ENCODE measurements at places on chromosomes 2 and 18.
A peak's percentile ranks its signal among the peaks of the same experiment; 100 is the strongest.

- DNase-seq, result no peak
Observed at GRCh38 chr2:28557389-28558131, 61.7 kb downstream of the PLB1 start.

GRCh38 chr2:78541451-78542267 is 483.8 kb upstream of the REG3G start:
- DNase-seq, result no peak

DNA sequence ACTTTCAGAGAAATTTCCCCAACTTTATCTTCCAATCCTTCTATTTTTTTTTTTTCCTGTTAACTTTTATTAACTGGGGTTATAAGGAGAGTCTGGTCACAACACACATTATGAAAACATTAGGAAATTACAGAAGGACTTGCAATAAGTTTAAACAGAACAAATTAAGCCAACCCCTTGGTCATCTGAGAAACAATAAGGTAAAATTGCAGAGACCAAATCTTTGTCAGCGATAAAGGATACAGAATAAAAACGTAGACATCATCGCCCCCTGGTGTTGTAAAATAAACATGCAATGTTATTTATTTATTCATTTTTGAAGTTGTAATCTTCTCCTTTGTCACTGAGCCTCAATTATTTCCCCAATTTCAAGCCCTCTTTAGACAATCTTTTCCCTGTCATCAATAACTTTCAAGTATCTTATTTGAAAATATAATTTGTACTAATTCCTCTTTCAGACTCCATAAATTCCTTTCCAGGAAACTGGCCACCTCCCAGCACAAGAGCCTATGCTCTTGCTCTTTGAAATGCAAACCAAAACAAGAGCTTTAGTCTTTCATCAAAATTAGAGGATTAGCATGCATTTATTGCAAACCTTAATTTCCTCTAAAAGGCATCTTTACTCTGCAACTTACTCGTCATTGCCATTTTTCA is 19.5 kb downstream of the G6PC2 start:
- DNase-seq, result no peak

GRCh38 chr2:187879491-187879890 is 325.3 kb upstream of the TFPI start:
- no peak for DNase-seq

GRCh38 chr2:238420442-238420841 is 6.3 kb upstream of the ASB1 start:
- DNase-seq, result no peak

- DNase-seq, result no peak
Observed at GRCh38 chr2:98301469-98301868, 44.8 kb upstream of the CNGA3 start.

DNA sequence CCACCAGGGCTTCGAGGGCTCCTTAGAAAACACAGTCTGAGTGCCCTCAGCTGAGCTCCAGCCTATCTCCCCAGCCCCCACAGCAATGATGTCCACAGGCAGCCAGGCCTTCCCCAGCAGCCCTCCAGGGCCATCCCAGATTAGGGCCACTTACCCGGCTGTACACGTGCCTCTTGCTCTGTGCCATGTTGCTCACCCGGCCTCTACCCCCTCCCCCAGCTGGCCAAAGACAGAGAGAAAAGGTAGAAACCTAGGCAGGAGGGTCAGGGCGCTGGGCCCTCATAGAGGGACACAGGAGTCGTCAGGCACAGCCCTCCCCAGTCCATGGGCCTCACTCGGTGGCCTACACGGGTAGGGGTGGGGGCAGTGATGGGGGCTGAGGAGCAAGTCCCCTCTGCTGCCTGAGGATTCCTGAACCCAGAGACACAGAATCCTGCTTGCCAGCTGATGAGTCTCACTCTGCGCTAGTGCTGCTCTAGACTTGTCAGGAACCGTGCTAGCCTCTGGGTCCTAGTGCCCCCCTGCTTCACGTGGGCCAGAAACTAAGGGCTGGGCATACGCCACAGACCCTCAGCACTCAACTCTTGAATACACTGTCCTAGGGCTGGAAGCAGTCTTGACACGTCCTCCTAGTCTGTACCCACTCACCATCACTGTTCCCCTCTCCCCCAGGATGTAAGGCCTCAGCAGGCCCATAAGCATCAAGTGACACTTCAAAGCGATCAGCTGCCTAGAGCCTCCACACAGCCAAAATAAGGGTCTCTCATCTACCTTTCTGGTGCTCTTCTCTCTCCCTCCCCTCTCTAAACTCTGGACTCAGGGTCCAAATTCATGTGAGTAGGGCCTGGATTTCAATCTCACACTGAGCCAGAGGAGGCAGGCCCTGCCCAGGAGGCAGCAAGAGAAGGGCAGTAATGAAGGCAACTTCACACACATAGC is at the start of gene DCTN1:
DCTN1 (minus strand) TSS at position 461 of the 939 bp plus-strand sequence; CDS start at position 187, 274 bp downstream.
- DNase-seq, result no peak

DNA sequence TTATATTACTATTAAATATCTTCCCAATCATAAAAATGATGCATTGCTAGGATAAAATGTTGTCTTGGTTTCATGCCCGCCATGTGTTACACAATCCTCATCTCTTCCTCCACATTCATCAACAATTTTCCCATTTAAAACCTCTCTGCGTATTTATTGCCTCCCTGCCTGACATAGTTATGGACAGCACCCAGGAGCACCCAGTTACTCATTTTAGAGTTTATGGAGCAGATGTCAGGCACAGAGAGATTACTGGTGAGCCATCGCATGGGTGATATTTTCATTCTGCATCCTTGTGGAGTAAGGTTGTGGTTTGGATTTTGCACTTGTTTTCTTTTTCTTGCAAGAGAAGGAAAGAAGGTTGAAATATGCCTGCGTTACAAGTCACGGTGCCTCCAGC is 116.7 kb upstream of the NPAS2 start:
- no peak for DNase-seq

GRCh38 chr2:226687641-226688253 is 111.9 kb downstream of the IRS1 start:
- no peak for DNase-seq

DNA sequence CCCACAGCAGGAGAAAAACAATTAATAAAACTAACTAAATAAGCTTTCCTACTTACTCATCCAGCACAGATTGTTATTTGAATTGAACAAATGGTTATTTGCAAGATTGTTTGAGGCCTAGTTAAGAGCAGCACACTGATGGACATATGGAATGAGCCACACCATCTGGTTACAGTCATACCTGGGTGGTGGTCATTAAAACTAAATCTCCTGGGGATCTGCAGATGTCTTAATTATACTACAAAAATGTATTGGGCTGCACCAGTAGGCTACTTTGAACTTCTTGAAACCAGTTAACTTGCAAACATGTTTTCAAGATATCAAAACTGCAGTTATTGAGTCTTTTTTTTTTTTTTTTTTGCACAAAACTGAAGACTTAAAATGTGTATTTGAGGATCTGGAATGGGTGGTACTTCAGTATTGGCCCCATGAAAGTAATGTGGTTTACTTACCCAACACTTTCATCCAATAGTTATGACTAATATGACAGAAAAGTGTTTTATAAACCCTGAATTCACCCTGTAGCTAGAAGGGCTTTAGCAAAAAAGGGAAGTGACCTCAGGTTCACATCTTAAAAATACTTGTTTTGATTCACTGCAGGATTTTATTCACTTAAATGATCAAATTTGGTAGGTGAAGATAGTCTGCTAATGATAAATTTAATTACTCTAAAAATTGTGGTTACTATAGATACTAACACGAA is 10.8 kb downstream of the AGFG1 start:
- DNase-seq, result no peak

DNA sequence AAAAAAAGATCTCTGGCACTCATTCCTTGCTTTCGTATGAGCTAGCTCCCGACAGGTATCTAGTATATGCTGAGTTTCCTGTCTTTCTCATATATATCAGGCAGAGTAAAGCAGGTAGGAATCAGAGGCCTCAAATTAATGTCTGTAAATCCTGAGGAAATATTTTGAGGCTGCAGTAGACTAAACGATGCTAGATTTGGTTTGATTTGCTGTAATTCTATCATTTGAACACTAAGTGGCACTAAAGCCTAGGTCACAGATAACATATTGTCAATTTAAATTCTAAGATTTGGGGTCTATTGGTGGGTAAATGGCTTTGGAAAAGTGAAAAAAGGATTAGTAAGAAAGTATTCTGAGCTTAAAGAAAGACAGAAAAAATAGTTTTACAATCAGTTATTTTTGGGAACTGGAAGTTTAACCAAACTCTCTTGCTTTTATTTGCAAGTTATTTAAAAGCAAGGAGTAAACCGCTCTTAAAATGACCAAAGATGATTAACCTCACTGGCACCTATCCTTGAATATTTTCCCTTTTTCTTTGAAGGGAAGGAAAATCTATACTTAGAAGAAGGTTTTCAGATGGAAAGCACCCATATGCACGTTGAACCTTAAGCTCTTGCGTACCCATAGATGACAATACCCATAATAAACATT is 37.6 kb upstream of the SLC4A10 start:
- no peak for DNase-seq

- no peak for DNase-seq
Observed at GRCh38 chr2:70580352-70580751, 26.7 kb upstream of the TGFA start.

- no peak for DNase-seq
Observed at GRCh38 chr2:152097801-152098495, 896 bp downstream of the CACNB4 start.

DNA sequence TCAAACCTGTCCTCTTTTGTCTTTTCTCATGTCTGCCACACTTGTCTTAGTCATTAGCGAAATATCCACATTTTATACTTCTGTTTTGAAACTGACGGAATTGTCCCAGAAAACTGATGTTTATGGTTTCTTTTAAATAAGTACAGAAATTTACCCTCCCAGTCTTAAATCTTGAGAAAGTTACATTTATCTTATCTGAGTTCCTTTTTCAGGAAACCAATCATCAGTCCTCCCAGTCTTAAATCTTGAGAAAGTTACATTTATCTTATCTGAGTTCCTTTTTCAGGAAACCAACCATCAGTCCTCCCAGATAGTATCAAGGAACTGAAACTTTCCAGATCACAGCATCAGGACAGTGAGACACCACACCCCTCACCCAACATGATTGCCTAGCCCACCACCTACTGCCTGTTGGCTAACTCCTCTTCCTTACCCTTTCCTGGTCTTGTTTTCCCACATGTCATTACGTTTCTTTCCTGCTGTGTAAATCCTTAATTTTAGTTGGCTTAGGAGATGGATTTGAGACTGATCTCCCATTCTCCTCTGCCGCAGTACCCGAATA is 247.7 kb downstream of the PTPRM start:
- DNase-seq, result no peak

DNA sequence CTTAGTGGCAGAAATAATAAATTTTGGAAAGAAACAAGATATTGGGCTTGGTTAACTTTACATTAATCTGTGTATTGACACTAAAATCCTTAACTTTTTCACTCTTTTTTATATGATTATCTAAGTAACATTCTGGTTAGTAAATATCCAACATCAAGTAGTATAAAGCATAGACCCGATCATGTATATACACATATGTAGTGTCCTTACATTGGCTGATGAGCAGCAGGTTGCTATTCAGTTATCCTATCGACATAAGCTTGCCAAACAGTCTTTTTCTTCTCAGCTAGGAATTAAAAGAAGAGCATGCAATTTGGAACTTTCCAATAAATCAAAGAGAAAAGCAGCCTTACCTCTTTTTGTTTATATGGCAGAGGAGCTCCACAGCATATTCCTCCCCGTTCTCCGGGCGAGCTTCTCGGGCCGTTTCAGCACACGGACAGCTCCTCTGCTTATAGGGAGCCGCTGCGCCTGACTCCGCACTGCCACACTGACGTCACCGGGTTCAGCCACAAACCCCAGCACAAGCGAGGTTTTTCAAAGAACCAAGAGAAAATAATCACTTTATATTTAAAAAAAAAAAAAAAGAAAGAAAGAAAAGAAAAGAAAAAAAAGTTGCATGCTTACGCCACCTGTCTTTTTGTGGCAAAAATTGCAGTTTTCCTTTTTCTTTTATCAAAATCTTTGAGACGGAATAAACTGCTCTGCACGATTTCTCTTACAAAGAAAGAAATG is at the start of gene SCG2:
SCG2 (minus strand) TSS at position 430 of the 735 bp plus-strand sequence. CDS start 3,079 bp downstream, outside the sequence.
- DNase-seq, result no peak

- DNase-seq, result peak; percentile 89
Observed at GRCh38 chr2:240919786-240920782, 13.9 kb downstream of the CROCC2 start.

- no peak for DNase-seq
Observed at GRCh38 chr2:27822049-27822448, 50.5 kb downstream of the MRPL33 start.

GRCh38 chr2:236899950-236900640 is 185.6 kb upstream of the COPS8 start:
- no peak for DNase-seq

GRCh38 chr2:86226070-86226469 is 26.8 kb downstream of the MRPL35 start:
- no peak for DNase-seq

GRCh38 chr2:60324536-60324935 is 228.9 kb downstream of the BCL11A start:
- no peak for DNase-seq

DNA sequence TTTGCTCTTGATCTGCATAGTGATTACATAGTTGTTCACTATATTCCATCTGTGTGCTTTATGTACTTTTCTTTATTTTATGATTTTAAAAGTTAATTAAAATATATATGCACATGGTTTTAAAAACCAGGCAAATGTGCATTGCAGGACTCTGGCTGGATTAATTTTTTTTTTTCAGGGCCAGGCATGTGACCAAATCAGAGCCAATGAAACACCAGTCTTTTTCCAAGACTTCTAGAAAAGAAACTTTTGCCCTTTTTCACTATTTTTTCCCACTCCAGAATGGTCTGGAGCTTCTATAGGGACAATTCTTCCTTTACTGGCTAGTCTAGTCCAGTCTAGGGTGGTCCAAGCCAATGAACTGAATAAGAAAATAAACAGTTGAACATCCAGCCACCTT is 198.1 kb upstream of the FBXO11 start:
- no peak for DNase-seq

GRCh38 chr2:20072436-20073158 is 21.2 kb upstream of the LAPTM4A start:
- DNase-seq, result no peak

- DNase-seq, result no peak
Observed at GRCh38 chr2:58106896-58107295, 60.3 kb downstream of the VRK2 start.

- no peak for DNase-seq
Observed at GRCh38 chr18:56748698-56749268, 97.6 kb downstream of the WDR7 start.

GRCh38 chr2:212745359-212745758 is 206.8 kb upstream of the ERBB4 start:
- no peak for DNase-seq

DNA sequence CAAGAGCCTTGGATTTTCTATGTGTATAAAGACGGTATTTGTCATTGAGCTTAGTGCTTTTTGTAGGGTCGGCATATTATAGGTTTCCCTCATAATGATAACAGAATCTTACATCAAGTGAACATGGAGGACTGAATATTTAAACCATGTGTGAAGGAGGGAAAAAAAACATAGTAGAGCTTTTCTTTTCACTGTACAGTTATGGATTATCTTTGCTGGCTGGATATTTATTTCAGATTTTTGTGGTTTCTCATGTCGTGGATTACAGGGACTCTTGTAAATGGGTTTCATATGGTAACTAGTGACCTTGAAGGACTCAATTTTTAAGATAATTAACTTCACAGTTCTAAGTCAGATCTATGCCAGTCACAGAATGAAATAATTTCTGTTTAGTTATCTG is 330.2 kb upstream of the NRP2 start:
- no peak for DNase-seq

GRCh38 chr2:10481666-10482157 is 33.6 kb upstream of the ODC1 start:
- DNase-seq, result no peak
